ENCODE measurements at places on chromosomes 7 and 10.
A peak's percentile ranks its signal among the peaks of the same experiment; 100 is the strongest.

GRCh38 chr7:15747301-15747700, 60.8 kb upstream of the MEOX2 start:
- H3K27me3 ChIP-seq: no peaks in the 10 kb centered on the region
- no peaks in the 10 kb centered on the region for H3K4me1 ChIP-seq
- H3K27ac ChIP-seq: no peak overlapping the region
- DNase-seq: no peak
- H3K4me3 ChIP-seq: no peak overlapping the region
- no peaks in the 10 kb centered on the region for H3K36me3 ChIP-seq

DNA sequence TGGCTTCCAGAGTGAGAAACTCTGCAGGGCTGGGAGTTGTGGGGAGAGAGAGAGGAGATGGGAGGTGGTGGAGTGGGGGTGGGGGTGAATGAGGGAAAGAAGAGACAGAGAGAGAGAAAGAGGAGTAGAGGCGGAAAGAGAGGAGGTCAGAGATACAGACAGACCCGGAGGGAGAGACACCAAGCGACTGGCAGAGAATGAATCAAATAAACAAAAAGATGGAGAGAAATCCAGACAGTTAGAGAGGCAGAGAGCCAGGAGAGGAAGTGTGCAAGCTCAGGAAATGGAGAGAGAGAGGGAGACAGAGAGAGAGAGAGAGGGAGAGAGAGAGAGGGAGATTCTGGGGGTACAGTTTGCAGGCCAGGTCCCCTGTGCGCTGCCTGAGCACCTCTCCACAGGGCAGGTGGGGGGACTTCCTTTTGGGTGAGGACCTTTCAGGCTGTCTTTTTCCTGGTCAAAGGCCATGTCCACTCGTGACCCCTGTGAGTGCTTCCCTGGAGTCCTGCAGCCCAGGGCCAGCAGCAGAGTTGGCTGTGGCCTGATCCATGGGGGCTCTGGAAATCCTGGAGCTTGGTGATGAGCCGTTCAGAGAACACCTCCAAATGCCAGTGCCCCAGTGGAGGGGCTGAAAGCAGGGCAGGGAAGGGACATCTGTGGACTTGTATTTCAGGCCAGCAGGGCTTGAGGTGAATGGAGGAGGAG, 25.0 kb upstream of the PCBD1 start:
- peaks cover 3% of the 10 kb centered on the region for H3K36me3 ChIP-seq
- H3K27ac ChIP-seq: no peak overlapping the region
- no peak overlapping the region for H3K4me3 ChIP-seq

DNA sequence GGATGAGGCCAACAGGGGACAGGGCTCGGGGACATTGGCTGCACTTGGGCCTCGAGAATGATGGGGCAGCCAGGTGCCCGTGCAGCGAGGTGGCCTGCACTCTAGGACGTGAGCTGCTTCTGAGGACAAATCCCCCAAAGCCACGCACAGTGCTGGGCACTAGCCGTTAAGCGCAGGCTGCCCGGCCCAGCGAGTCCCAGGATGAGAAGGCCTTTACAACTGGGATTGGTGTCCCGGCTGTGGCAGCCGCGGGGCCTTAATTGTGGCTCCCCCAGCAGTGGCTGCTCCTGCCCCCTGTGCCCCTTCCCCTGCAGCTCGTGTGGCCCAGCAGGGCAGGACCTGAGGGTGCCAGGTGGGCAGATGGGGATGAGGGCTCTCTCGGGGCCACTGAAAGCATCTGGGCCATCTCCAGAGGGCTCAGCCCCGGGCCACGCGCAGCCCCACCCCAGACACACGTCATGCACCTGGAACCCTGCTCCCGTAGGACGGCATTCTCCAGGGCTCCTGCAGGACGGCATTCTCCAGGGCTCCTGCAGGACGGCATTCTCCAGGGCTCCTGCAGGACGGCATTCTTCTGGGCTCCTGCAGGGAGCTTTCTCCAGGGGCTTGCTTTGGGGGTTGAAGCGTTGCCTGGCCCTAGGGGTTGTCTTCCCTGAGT, 6.6 kb downstream of the PWWP2B start:
- H3K4me1 ChIP-seq: peaks cover 7% of the 10 kb centered on the region
- no peaks in the 10 kb centered on the region for H3K27me3 ChIP-seq
- H3K4me3 ChIP-seq: no peak overlapping the region
- no peaks in the 10 kb centered on the region for H3K36me3 ChIP-seq
- H3K27ac ChIP-seq: no peak overlapping the region

- no peak overlapping the region for H3K27ac ChIP-seq
- no peak overlapping the region for H3K4me3 ChIP-seq
- DNase-seq: no peak
- peaks cover 37% of the 10 kb centered on the region for H3K27me3 ChIP-seq
- H3K36me3 ChIP-seq: no peaks in the 10 kb centered on the region
- H3K4me1 ChIP-seq: peaks cover 13% of the 10 kb centered on the region
Observed at GRCh38 chr7:55069271-55069792, 50.5 kb downstream of the EGFR start.

- no peaks in the 10 kb centered on the region for H3K27me3 ChIP-seq
- H3K4me1 ChIP-seq: peaks cover 8% of the 10 kb centered on the region
- H3K36me3 ChIP-seq: no peaks in the 10 kb centered on the region
- H3K27ac ChIP-seq: peak overlapping the region; percentile 30
- no peak for DNase-seq
Observed at GRCh38 chr7:16528520-16528919, 1.9 kb downstream of the LRRC72 start.

GRCh38 chr10:43781480-43782361, 133.0 kb upstream of the ZNF32 start:
- peaks cover 14% of the 10 kb centered on the region for H3K4me1 ChIP-seq
- H3K27ac ChIP-seq: no peak overlapping the region
- no peak overlapping the region for H3K4me3 ChIP-seq
- DNase-seq: no peak

DNA sequence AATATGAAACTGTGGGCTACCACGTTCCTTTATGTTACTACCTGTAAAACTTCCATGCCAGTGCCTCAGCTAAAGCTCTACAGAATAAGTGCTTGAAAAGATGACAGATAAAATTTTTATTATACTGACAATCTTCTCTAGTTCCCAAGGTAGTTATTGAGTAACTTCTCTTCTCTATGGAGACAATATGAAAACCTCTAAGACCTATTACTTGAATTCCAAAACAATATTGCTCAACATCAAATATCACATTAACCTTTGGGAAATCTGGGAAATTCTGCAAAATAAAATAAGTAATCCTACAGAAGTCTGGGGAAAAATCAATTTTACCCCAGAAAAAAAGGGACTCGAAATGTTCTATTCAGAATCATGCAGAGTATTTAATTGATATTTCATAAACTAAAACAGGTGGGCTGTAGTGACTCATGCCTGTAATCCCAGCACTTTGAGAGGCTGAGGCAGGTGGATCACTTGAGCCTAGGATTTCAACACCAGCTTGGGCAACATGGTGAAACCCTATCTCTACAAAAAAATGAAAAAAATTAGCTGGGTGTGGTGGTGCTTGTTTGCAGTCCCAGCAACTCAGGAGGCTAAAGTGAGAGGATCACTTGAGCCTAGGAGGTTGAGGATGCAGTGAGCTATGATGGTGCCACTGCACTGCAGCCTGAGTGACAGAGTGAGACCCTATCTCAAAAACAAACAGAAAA, 23.8 kb upstream of the ANK3 start:
- no peak for DNase-seq
- no peaks in the 10 kb centered on the region for H3K36me3 ChIP-seq
- H3K27me3 ChIP-seq: no peaks in the 10 kb centered on the region
- H3K4me1 ChIP-seq: peaks cover 10% of the 10 kb centered on the region

DNA sequence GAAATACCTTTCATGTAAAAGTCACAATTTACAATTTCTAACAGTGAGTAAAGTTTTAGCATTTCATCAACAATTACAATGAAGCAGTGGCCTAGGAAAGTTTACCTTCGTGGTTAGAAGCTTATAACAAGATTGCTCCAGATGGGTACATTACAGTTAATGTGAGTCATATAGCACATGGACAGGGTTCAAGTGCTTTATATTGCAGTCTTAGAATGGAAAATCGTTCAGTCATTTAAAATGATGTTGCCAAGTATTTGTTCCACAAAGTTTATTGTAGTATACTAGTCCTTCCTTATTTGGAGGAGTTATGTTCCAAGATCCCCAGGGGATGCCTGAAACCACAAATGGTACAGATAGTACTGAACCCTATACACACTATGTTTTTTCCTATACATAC, 174.6 kb upstream of the TARP start:
- no peak overlapping the region for H3K27ac ChIP-seq

DNA sequence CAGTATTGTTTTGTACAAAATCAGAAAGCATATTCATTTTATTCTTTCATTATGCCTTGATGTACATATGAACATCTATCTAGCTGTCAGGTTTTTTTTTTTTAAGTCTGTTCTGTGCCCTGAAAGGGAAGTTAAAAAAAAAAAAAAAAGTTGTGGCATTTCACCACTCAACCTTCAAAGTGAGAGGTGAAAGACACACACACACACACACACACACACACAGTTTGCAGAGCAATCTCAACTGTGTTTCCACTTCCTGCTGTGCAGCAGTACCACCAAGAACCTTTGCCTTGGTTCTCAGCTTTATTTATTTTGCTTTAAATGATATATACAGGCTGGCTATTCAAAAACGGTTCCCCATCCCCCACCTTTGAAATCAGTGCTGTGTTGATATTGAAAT, 955.6 kb downstream of the GATA3 start:
- no peaks in the 10 kb centered on the region for H3K36me3 ChIP-seq
- peaks cover 9% of the 10 kb centered on the region for H3K27me3 ChIP-seq
- peak overlapping the region; percentile 74 for H3K27ac ChIP-seq

GRCh38 chr7:158468181-158468580, 119.4 kb downstream of the PTPRN2 start:
- peaks cover 2% of the 10 kb centered on the region for H3K4me1 ChIP-seq
- no peaks in the 10 kb centered on the region for H3K36me3 ChIP-seq
- no peak overlapping the region for H3K27ac ChIP-seq
- peaks cover 19% of the 10 kb centered on the region for H3K27me3 ChIP-seq

DNA sequence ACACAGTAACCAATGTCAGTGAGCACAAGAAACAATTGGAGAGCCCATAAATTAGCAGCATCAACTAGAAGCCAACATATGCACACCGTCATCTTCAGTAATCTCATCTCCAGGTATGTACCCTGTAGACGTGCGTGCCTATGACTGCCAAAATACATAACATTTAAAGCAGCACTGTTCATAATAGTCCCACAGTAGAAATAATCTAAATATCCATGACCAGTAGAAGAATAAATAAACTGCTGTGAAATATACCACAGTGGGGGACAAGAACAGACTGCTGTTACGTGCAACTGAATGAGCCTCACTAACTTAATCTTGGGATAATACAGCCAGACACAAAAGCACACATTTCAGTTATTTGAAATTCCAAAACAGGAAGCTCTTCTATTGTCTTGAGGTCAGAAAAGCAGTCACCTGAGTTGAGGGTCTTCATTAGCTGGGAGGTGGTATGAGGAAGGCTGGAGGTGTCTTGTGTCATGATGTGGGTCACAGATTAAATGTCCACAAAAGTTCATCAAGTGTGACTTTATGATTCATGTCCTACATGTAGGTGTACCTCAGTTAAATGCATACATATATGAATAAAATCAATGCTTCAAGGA, 454.2 kb upstream of the AKR1E2 start:
- H3K27me3 ChIP-seq: no peaks in the 10 kb centered on the region
- H3K36me3 ChIP-seq: no peaks in the 10 kb centered on the region
- no peak for DNase-seq
- no peak overlapping the region for H3K4me3 ChIP-seq
- no peak overlapping the region for H3K27ac ChIP-seq

DNA sequence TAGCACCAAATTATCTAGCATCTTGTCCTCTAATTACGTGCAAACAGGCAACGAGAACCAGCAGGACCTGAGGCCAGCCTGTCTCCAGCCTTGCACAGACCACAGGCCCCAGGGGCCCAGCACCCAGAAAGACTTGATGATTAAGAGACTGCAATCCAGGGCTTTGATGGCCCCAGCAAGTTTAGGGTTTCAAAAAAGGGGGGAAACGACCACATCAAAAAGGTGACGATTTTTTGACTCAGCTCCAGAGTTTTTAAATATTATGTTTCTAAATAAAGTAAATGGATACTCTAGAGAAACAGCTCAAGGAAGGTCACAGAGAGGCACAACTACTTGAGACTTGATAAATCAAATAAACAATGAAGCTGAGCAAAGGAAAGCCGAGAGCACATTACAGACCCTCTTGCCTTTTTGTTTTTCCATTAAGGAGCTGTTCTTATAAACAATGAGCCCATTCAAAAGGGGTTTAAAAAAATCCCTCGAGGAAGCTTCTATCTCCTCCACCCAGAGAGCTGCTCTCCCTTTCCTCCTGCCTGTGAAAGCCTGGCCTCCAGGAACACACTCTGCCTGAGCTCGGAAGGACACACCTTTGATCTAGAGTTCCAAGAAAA, 44.1 kb downstream of the GLI3 start:
- H3K27me3 ChIP-seq: no peaks in the 10 kb centered on the region
- no peak overlapping the region for H3K27ac ChIP-seq
- no peak for DNase-seq
- no peak overlapping the region for H3K4me3 ChIP-seq
- peaks cover 4% of the 10 kb centered on the region for H3K4me1 ChIP-seq

- H3K36me3 ChIP-seq: no peaks in the 10 kb centered on the region
- peaks cover 7% of the 10 kb centered on the region for H3K27me3 ChIP-seq
- H3K27ac ChIP-seq: peak overlapping the region; percentile 45
- H3K4me1 ChIP-seq: peaks cover 3% of the 10 kb centered on the region
- no peak overlapping the region for H3K4me3 ChIP-seq
Observed at GRCh38 chr10:30821994-30822692, 192.6 kb upstream of the LYZL2 start.

GRCh38 chr10:98528805-98529183, 82.1 kb upstream of the HPS1 start:
- H3K27me3 ChIP-seq: peaks cover 19% of the 10 kb centered on the region
- H3K4me3 ChIP-seq: no peak overlapping the region
- no peak overlapping the region for H3K27ac ChIP-seq
- DNase-seq: no peak

GRCh38 chr10:26574783-26575182, 122.7 kb upstream of the PDSS1 start:
- no peak overlapping the region for H3K4me3 ChIP-seq
- H3K27ac ChIP-seq: no peak overlapping the region
- peaks cover 10% of the 10 kb centered on the region for H3K36me3 ChIP-seq
- DNase-seq: no peak
- H3K4me1 ChIP-seq: no peaks in the 10 kb centered on the region
- H3K27me3 ChIP-seq: no peaks in the 10 kb centered on the region

GRCh38 chr7:156547884-156548561, 92.6 kb upstream of the RNF32 start:
- H3K4me3 ChIP-seq: no peak overlapping the region
- H3K4me1 ChIP-seq: peaks cover 2% of the 10 kb centered on the region
- H3K36me3 ChIP-seq: peaks cover 3% of the 10 kb centered on the region
